ENCODE measurements at places on chromosomes 1 and 21.

DNA sequence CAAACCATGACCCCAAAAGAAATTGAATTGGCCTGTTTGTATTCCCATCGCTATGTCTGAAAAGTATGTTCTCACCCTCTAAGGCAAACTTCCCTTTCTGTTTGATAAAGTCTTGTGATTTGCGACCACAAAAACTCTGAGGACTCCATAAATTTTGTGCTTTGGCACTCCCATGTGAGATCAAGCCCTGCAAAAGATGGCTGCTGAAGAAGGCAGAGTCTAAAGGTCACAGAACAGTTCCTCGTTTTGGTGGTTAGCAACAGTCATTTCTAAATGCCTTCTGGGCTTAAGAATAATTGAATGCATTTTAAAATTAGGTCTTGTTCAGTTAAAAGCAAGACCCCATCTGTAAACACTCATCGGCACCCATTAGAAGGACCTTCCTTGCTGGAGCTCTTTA lies 441.6 kb downstream of the OMA1 start:
- no peak for DNase-seq

- no peak for DNase-seq
These were observed 45.6 kb downstream of the IRF2BP2 start for GRCh38 chr1:234564035-234565029.

DNA sequence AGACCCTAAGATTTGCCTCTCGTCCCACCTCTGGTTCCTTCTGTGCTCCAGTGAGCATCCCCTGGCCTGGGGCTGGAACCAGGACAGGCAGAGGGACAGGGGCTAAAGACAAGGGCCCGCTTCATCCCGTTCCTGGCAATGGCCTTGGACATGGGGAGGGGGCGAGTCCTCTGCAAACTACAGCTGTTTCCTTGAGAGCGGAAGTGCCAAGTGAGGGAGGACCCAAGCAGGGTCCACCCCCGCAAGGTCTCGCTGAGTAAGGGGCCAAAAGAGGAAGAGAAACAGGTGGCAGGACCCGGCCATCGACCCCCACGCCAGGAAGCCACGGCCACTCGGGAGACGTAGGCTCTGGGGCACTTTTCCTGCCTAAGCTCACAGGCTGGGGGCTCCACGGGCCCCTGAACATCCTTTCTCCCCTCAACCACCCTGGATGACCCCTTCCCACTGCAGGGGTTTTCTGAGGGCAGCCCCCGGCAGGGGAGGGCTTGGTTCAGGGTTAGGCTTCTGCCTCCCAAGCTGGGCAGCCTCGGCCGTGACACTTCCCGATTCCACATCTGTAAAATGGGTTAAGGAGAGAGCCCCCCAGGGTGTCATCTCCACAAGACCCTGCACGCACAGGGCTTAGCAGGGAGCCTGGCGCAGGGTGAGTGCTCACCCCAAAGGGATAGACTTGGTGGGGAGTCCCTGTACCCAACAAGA lies 17.9 kb upstream of the PLEKHG5 start:
- no peak for DNase-seq

GRCh38 chr1:198910816-198911215 lies 272.0 kb downstream of the PTPRC start:
- no peak for DNase-seq

- DNase-seq: no peak
These were observed 5.9 kb downstream of the SMG7 start for GRCh38 chr1:183477986-183478781.

DNA sequence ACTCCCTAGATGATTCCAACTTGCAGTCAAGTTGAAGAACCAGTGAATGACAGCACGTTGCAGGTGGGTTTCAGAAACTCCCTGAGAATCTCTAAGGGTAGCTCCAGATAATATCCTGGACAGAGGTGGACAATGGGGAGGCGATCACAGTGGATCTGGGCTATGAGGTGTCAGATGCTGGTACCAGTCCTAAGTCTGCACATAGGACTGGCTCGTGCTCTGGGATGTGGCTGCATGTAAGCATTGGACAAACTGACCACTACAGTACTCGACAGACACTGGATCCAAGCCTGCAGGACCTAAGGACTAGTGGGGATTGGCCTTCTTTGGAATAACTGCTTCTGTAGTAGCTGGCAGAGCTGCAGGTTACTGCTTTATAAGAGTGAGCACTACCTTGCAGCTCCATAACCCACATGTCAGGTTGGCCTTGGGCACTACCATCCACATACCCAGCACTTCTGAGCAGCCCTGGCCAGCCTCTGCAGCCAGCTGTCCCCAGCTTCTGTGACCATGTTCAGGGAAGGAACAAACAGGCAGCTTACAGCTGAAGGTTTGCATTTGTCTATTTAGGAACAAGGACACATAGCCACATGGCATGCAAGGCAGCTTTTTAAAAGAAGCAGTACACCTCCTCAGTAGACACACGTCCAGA lies 33.2 kb upstream of the DNAH14 start:
- no peak for DNase-seq

GRCh38 chr1:176567190-176567794 lies 104.3 kb downstream of the PAPPA2 start:
- DNase-seq: no peak

GRCh38 chr1:204463125-204464060 lies 31.2 kb downstream of the PIK3C2B start:
- no peak for DNase-seq

GRCh38 chr1:63327417-63328054 lies 5.2 kb downstream of the FOXD3 start:
- no peak for DNase-seq

GRCh38 chr1:40606194-40606593 lies 59.3 kb downstream of the RIMS3 start:
- DNase-seq: no peak

DNA sequence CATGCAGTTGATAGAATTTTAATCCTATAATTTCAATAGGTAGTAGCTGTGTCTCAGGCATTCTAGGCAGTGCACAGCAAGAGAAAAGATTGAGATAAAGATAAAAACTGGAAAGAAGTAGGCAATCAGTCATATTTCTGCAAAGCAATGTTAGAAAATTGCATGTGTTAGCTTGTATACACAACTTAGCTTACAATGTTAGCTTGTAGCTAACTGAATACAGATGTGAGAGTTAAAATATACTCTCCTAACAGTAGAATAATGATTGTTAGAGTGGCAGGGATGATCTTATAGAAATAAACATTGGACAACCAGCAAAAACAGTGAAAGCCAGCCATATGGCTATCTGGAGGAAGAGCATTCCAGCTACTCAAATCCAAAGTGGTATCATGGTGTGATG lies 29.0 kb downstream of the PTPRC start:
- DNase-seq: no peak

GRCh38 chr21:14722841-14723483 lies 176.8 kb upstream of the SAMSN1 start:
- no peak for DNase-seq

- DNase-seq: no peak
These were observed 608.5 kb upstream of the USP24 start for GRCh38 chr1:55823541-55824250.

DNA sequence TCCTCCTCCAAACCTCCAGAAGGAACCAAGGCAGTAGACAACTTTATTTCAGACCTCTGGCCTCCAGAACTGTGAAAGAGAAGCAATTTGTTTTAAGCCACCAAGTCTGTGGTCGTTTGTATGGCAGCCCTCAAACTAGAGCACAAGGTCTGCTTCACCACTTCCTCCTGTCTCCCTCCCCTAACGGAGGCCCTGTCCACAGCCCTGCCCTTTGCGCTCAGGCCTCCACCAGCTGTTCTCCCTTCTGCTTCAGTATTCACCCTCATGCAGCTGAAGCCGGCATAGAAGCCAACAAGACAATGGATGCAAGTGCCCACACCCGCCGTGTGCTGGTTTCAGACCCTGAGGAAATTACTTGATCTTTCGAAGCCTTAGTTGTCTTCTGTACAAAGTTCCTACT lies 364.1 kb downstream of the HHAT start:
- no peak for DNase-seq

GRCh38 chr1:156641761-156642264 lies at the start of gene BCAN:
Gene BCAN, plus strand, starts transcription at chr1:156642117. Its CDS starts 3,938 bp downstream, at chr1:156646055.
- DNase-seq: no peak

DNA sequence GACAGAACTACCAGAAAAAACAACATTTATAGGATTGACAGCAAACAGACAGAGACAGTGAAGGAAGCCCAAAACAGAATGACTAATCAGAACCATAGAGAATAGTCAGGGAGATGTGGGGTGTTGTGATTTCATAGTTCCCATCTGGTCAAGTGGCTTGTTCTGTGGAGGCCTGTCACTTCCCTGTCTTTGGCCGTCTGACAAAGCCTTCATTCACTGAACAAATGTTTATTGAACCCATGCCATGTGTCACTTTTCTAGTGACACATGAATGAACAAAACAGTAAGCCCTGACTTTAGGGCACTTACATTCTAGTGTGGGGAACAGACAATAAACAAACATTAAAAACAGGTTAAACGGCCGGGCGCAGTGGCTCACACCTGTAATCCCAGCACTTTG lies 3.2 kb upstream of the SRRM1 start:
- no peak for DNase-seq

- DNase-seq: no peak
These were observed 40.2 kb downstream of the DPT start for GRCh38 chr1:168688644-168689326.

GRCh38 chr1:58882322-58882948 lies 98.6 kb upstream of the JUN start:
- DNase-seq: no peak

DNA sequence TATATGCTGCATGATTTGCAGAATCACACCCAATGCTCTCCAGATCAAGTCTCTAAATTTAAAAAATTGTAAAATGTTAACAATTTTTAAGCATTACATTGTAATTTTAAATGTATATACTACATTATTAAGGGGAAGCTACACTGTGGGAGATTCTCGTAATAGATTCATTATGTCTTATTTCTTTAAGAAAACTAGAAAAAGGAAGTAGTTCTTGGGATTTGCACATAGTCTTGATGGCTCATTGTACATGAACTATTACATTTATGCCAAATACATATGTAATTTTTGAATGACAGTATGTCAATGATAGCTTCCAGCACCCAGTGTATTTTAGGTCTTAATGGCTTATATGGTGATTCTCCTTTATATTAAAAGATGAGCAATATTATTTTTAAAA lies 250.3 kb downstream of the PTPRC start:
- no peak for DNase-seq

DNA sequence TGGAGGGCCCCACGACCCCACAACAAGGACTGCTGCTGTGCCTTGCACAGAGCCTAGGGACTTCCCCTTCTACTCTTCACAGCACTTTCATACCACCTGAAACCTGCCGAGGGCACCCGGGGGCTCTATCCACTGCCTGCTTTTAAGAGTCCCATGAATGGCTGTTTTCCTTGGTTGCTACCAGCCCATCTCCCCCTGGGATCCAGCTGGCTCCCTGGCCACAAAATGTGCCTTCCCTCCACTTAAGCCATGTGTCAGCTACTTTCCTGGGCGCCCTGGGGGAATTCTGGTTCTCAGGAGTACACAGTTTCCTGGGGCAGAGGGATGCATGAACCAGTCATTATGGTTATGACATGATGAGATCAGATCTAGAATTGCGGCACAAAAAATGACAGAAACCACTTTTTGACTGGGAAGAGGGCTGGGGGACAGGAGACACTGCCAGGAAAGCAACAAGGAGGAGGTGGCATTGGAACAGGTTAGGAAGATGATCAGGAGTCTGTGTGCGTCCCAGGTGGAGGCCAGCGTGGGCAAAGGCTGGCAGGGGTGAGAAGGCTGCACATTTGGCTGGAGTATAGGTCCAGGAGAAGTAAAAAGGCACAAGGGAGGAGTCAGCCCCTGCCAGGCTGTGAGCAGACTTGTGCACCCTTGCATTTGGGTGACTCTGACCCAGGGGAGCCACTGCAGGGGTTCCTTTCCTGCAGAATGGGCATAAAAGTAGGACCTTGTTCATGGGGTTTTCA lies 3.2 kb upstream of the TNFRSF8 start:
- no peak for DNase-seq

- no peak for DNase-seq
These were observed 96.4 kb upstream of the CACNA1E start for GRCh38 chr1:181386951-181387350.

- no peak for DNase-seq
These were observed 39.1 kb upstream of the KIF1B start for GRCh38 chr1:10171105-10171767.

- DNase-seq: no peak
These were observed 79.0 kb upstream of the MAP10 start for GRCh38 chr1:232726048-232726779.

GRCh38 chr1:115363171-115363570 lies 25.1 kb upstream of the NGF start:
- DNase-seq: no peak

- no peak for DNase-seq
These were observed 89.5 kb upstream of the PGBD5 start for GRCh38 chr1:230515451-230516145.

DNA sequence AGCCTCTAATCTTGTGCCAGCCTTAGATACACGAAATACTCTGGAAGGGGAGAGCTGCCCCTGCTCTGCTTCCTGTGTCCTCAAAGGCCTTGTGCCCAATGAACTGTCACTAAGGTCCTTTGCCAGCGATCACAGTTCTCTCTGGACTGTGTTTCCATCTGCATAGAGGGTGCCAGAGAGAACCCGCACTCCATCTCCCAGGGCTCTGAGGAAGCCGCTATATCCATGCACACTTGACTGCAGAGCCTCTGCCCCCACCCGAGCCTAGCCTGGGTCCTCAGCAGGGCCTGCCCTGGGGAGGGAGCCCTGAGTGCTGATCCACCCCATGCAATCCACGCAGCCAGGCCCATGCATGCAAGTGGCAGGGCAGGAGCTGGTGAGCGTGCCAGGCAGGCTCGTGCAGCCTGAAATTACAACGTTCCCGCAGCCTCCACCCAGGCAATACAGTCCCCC lies 30.6 kb upstream of the KIF21B start:
- no peak for DNase-seq

DNA sequence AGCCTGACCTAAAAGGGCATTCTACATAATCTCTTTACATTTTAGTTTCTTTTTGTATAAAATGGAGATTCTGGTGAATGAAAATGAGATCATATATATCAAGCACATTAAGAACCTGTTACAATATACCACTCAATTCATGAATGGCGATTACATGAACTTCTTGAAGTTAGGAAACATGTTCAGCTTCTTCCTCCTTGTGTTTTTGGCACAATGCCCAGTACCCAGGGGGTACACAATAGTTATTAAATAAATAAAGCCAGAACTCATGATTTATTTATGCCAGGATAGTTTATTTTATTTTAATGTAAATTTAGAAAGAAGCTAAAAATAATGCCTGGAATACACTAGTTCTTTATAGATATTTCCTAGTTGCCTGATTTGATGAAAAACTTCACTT lies 186.0 kb upstream of the PTGFR start:
- DNase-seq: no peak

DNA sequence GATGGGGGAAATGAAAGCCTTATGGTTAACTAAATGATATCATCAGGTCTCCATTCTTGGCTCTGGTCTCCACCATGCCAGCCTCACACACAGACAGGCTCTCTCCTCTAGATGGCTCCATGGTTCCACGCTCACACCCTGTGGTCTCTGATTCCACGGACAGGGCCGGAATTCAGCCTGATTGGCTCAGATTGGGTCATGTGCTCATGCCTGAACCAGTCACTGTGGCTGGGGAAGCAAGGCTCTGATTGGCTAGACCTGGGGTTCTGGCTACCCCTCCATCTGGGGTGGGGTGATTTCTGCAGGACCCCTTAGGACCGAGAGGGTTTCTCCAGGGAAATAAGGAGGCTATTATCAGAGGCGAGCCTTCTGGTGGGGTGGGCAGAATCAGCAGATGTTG lies 277.0 kb downstream of the PTPRU start:
- DNase-seq: peak; percentile 31
